ENCODE measurements at places on chromosomes 12 and 14.

DNA sequence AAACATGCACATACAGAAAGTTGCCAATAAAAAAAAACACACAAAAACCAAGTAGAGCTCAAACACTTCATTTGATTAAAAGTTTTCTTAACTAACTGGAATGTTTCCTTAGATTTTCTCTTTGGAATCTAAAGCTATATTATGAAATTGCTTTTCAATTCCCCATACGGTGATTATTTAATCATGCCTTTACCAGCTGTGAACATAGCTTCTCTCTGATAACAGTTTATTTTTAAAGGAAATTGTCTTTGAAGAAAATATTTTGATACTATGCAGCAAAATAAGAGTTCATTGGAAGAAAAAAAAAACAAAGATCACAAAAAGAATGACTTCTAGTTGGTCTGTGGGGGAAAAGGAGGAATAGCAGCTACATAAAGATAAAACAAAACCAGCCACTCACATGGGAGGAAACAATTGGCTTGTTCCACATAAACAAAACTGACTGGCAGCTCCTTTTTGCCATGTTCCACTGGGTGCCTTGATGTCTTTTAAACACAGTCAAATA is 71.4 kb downstream of the BMP4 start:
- DNase-seq, result no peak

GRCh38 chr12:19298836-19299605 is 140.3 kb upstream of the AEBP2 start:
- DNase-seq, result no peak

DNA sequence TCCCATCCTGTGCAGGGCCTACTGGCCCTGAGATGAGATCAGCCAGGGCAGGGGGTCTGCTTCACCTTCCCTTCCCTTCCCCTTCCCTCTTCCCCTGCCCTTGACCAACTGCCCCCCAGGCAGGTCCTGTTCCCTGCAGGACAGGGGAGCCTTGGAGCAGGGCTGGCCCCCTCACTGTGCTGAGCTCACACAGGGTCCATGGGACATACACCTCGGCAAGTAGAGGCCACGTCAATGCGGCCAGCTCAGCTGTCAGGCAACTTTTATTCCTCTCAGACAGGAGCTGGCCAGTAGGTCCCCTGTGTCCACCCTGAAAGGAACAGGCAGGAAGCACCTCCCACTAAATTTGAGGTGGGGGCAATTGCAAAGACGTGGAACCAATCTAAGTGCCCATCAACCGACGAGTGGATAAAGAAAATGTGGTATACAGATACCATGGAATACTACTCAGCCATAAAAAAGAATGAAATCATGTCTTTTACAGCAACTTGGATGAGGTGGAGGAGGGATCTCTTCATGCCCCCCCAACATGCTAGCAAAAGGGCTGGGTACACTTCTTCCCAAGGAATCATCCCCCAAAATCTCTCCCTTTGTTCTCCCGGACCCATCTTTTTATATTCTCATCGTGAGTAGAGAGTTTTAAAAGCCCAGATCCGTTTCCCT is 148.7 kb downstream of the BCL11B start:
- DNase-seq, result no peak

DNA sequence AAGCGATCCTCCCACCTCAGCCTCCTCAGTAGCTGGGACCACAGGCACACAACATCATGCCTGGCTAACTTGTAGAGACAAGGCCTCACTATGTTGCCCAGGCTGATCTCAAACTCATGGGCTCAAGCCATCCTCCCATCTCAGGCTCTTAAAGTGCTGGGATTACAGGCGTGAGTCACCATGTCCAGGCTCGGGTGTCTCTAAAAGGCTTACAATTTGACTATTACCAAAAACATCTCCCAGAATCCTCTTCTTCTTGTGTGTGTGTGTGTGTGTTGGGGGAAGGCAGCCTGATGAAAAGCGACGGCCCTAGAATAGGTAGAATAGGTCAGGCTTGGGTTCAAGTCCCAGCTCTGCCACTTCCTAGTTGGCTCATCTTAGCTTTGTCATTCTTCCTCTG is 16.8 kb downstream of the MSI1 start:
- no peak for DNase-seq

DNA sequence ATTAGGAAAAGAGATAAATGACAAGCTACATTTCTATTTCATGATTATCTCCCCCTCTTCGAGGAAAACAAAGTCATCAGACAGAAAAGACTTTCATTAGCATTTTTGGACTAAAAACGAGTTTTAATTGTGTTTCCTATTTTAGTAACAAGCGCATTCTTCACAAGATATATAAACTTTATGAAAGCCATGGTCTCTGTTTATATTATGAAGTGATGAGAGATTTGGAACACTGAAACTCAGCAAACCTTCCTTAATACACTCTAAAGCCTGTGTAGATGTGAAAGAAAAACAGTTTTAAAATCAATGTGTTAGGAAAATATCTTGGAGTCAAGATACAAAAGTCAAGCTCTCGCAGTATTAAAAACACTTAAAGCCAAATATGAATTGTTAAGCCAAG is 539.1 kb downstream of the LRFN5 start:
- DNase-seq, result no peak

- no peak for DNase-seq
Measured at GRCh38 chr12:27462151-27462694, 15.7 kb downstream of the SMCO2 start.

DNA sequence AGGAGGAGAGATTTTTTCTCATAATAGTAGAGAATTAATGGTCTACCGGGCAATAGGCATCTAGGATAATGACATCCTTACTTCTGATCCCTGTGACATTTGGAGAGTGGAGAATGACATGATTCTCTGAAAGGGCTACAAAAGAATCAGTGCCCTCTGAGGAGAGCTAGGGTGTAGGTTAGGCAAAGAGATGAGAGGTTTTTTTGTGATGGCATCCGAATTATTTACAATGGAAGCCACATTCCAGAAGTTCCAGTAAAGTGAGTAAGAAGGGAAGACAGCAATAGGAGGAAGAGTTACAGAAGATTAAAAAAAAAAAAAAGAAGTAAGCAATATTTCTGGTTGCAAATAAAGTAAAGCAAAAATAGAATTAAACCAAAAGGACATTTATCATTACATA is 478.0 kb downstream of the RMST start:
- DNase-seq, result no peak

GRCh38 chr14:30996892-30997659 is 28.4 kb upstream of the AP4S1 start:
- DNase-seq, result no peak

DNA sequence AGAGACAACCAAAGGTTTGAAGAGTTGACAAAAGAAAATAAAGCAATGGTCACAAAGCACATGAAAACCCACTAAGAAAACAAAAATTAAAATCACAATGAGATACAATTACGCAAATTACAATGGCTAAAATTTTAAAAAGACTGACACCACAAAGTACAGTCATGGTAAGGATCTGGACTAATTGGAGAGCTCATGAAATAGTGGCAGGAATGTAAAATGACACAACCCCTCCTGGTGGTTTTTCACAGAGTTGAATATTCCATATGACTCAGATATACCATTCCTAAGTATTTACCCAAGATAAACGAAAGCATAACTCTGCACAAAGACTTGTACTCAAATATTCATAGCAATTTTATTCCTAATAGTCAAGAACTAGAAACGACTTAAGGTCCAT is 65.9 kb downstream of the NOVA1 start:
- no peak for DNase-seq

DNA sequence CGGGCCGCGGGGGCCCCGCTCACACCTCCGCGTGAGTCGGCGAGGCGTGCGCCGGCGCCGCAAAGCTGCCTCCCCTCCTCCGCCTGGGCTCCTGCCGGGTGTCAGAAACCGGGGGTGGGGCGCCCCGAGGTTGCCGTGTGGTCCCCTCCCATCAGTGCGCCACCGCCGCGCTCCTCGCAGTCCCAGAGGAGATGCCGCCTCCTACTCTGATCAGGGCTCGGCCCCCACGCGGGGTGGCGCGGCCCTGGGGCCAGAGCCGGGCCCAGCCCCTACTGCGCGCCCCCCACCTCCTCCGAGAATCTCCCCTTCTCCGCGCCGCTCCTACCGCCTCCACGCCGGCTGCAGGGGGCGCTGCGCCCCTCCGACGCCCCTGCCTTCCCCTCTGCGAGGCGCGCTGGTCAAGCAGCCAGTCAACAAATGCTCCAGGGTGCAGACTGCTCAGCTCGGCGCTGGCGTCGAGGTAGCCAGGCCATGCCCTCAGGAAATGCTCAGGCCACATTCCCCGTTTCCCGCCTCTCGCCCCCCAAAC is 467 bp upstream of the JAG2 start:
- DNase-seq, result no peak

DNA sequence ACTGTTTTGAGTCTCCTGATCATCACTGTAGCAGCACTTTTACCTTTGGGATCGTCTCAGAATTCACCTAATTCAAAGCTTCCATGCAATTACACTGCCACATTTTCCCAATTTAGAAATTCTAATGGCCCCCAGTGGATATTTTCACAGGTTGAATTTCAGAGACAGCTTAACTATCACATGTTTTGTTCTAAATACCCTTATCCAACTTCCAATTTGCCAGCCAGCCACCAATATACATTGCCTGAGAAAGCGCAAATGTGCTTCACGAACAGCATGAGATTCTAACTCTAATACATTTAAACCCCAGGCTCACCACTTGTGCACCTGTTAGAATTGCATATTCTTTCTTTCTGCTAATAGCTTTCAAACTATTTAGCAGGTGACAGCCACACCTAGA is 1160.9 kb upstream of the TMEM132C start:
- DNase-seq, result no peak

DNA sequence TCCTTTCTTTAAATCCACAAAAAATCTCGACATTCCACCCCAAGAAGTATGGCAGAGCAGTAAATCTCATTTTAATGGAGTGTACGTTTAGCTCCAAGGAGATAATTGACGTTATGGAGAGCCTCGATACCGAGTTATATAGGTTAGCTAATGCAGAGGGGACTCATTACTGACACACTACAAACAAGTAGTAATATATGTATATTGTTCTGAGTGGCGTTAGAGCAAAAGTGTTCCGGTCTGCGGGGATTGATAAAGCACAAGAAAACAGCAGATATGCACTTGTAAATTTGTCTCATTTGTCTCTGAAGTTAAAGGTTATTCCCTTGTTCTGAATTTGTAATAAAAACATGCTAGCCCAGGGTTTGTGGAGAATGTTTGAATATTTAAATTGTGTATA is 84.1 kb downstream of the BCL11B start:
- no peak for DNase-seq
